RPMI7951 (cell line): ENCODE measurements at places on chromosomes 4 and X. TPM values are rescaled to one million over a fixed set of nuclear protein-coding genes. Genes with fewer than 3 reads are reported as not detected.
A peak's percentile ranks its signal among the peaks of the same experiment; 100 is the strongest.

- DNase-seq, result no peak
These were observed 181.0 kb upstream of the EOLA2 start for GRCh38 chrX:150119323-150119722.

DNA sequence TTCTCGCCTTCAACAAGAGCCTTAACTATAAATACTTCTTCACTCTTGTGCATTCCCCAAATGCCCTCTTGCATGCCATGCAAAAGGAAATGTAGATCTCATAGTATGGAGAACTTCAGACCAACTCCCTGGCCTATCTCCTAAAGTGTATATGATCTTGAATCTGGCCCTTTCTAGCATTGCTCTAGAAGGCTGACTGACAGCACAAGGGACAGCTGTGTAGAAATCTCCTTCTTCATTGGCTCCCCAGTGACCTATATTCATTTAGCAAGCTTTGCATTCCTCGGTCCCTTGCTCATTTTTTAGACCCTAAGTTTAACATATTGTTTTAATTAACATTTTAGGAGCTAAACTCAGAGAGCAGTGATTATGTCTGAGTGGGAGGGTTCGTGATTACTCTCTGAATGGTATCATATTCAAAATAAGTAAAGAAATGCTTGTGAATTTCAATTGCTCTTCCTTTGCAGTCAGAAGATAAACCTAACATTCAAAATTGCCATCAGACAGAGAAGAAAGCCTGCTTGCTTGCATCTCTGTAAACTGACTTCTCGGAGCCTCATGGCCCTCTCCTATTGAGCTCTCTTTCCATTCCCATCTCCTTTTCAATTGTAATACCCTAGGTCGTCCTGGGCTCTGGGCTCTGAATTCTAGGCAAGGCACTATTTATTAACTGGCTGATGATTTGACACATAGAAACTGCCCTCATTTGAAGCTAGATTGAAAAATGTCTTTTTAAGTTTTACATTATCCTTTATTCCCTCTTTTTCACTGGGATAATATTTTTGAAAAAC, 120.3 kb upstream of the PRKG2 start:
- no peak for DNase-seq

The ATP2B3 gene
- total RNA-seq, result not detected in 2 replicates

GRCh38 chrX:22118161-22118830, 86.2 kb downstream of the PHEX start:
- no peak for DNase-seq

- DNase-seq, result peak; percentile 30
These were observed 81.7 kb downstream of the ZC4H2 start for GRCh38 chrX:64894454-64895038.

- DNase-seq, result no peak
These were observed 24.1 kb downstream of the FGFRL1 start for GRCh38 chr4:1035510-1035909.

DNA sequence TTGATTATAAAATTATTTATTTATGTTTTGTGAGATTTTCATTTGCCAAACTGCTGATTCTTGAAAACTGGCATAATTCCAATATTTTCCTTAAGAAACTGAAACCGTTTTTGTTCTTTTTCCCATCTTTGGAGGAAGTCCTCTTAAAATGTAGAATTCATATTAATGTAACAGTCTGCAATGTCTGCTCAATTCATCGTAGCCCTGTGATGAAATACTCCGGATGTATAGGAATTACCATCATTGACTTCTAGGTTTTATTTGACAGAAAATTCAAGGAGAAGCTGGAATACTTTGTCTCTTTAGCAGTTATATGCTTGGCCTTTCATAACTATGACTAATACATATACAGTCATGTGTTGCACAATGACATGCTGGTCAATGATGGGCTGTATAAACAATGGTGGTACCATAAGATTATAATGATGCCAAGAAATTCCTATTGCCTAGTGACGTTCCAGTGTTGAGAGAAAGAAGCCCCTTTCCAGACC, 185.0 kb upstream of the GPRIN3 start:
- DNase-seq, result peak; percentile 50

DNA sequence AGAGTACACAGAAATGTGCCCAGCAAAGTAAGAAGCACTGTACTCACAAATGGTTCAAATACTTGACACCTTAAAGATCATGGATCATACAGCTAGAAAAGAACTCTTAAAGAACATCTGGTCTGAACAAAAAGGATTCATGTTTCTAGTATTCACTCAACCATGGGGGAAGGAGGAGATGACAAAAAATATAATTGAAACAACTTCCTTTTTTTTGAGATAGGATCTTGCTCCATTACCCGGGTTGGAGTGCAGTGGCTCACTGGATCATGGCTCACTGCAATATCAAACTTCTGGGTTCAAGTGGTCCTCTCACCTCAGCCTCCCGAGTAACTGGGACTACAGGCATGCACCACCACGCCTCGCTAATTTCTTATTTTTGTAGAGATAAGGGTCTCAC, 6.0 kb downstream of the DHX15 start:
- no peak for DNase-seq

- DNase-seq, result no peak
These were observed 452.3 kb upstream of the GALNT7 start for GRCh38 chr4:172716291-172716690.

- DNase-seq, result no peak
These were observed 68.7 kb downstream of the MCF2 start for GRCh38 chrX:139639253-139639652.

- DNase-seq, result no peak
These were observed 149.1 kb downstream of the SLC39A8 start for GRCh38 chr4:102196221-102196620.

DNA sequence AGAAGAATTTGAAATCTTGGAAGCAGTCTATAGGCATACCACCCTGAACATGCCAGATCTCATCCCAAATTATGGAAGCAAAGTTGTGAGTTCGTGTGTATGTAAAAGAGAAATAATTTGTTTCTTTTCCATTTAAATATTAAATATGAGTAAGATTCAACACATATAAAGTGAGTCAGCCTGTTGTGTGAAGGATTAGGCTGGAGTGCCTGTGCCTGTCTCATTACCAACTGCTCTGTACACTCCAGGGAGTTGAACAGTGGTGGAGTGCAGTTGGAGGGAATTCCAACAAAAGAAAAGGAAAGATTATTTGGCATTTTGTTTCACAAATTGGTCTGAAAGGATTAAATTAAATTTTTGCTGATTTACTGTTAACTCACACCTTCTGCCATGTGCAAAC, 435.6 kb downstream of the FAT4 start:
- DNase-seq, result no peak

DNA sequence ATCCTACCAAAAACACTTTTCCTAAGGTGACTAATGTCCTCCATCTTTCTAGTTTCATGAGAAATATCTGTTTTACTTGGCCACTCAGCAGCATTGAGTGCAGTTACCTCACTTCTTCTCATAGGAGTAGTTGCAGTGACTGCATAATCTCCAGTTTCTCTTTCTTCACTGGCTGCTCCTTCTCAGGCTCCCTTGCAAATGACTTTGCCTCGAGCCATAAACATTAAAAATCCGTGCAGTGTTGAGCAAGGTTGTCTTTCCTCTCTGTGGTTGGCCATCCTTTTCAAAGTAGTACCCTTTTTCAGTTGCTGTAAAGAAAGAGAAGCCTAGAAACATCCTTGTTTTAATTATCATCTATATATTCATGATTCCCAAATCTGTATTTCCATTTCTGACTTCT, 10.2 kb upstream of the PRKG2 start:
- DNase-seq, result no peak

GRCh38 chr4:165738571-165738970, 134.5 kb upstream of the TLL1 start:
- no peak for DNase-seq

The LIMCH1 gene
- 0.39 and 0.60 TPM in 2 replicates for total RNA-seq

GRCh38 chr4:181020456-181020855, 1222.7 kb upstream of the TENM3 start:
- no peak for DNase-seq

GRCh38 chrX:16484338-16484737, 165.6 kb upstream of the S100G start:
- DNase-seq, result peak; percentile 93

The CSAG3 gene
- total RNA-seq, result 2.2 and 8.7 TPM in 2 replicates
